ENCODE measurements at places on chromosomes 11 and 22.

DNA sequence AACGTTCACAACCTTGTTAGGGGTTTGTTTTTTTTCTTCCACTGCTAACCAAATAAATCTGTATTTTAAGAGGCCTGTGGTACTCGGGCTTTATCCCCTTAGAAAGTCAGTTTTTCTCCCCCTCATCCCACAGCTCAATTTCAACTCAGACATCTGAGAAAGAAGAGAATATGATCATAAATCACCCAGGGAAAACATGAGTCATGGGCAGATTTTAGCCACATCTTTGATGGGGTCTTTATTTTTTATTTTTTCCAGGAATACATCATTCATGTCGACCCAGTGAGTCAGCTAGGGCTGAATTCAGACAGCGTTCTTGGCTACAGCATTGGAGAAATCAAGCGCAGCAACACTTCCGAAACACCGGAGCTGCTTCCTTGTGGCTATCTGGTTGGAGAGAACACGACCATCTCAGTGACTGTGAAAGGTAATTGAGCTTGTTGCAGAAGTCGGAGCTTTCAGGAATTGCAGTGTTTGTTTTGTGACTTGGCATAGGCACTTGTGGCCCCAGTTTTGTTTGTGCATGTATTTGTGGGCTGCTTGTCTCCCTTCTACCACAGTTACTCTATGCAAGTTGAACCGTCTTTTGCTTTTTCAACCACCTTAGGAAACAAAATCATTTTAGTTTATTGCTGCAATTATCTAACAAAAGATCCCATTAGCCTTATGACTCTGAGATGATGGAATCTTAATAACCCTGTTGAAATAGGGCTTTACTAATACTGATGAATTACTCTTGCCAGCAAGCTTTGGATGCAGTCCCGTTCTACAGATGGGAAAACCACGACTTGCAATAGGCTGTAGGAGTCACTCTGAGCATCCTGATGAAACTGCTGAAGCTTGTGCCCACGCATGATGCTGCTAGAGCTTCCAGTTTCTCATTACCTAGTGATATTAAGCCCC is 62.7 kb downstream of the DBX1 start:
- H3K4me1 ChIP-seq = no peaks in the 10 kb centered on the region
- H3K27ac ChIP-seq = peak overlapping the region; percentile 68
- no peaks in the 10 kb centered on the region for H3K36me3 ChIP-seq
- no peak for DNase-seq

DNA sequence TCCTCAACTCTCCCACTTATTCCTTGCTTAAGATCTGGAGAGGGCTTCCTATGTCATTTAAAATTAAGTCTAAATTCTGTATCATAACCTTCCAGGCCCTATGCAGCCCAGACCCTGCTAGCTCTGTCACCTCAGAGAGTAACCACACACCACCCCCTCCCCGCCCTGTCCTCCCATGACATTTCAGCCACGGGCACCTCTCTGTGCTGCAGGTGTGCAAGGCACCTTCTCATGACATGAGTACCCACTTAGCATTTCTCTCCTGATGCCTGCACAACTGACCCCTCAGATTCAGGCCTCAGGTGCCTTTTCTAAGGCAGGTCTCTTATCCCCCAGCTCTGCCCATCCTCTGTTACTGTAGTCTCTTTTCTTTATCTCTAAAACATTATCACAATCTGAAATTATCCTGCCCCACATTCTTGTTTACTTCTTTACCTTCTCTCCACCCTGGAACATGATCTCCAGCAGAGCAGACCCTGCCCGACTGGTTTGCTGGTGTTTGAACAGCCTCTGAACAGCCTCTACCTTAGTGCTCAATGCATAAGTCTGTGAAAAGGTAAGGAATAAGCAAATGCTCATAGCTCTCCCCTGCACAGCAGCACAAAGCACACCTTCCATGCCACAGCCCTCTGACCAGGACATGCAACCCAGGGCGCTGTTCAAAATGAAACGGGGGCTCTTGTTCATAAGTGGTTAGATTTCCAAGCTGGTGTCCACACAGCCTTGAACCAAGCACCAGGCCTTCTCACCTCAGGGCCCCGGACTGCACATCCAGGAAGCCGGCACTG is 196.1 kb upstream of the B3GAT1 start:
- H3K4me3 ChIP-seq = no peak overlapping the region
- no peaks in the 10 kb centered on the region for H3K27me3 ChIP-seq
- H3K27ac ChIP-seq = no peak overlapping the region
- no peaks in the 10 kb centered on the region for H3K4me1 ChIP-seq
- no peaks in the 10 kb centered on the region for H3K36me3 ChIP-seq

DNA sequence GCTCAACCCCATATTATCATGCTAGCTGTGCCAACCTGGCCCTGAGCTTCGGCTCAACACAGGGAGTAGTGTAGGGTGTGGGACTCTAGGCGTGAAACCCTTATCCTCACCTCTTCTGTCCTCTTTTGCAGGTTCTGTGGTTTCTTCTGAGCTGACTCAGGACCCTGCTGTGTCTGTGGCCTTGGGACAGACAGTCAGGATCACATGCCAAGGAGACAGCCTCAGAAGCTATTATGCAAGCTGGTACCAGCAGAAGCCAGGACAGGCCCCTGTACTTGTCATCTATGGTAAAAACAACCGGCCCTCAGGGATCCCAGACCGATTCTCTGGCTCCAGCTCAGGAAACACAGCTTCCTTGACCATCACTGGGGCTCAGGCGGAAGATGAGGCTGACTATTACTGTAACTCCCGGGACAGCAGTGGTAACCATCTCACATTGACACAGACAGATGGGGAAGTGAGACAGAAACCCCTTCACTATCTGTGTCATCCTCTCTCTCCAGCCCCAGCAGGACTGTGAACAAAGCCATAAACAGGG is 76.4 kb downstream of the GGTLC2 start:
- H3K27me3 ChIP-seq = no peaks in the 10 kb centered on the region
- H3K27ac ChIP-seq = peak overlapping the region; percentile 36
- DNase-seq = no peak
- no peaks in the 10 kb centered on the region for H3K4me1 ChIP-seq

GRCh38 chr11:110713449-110713776 is 1.2 kb upstream of the ARHGAP20 start:
- no peaks in the 10 kb centered on the region for H3K4me1 ChIP-seq
- no peak overlapping the region for H3K27ac ChIP-seq
- peak overlapping the region; percentile 91 for H3K4me3 ChIP-seq
- no peaks in the 10 kb centered on the region for H3K27me3 ChIP-seq
- no peak for DNase-seq

DNA sequence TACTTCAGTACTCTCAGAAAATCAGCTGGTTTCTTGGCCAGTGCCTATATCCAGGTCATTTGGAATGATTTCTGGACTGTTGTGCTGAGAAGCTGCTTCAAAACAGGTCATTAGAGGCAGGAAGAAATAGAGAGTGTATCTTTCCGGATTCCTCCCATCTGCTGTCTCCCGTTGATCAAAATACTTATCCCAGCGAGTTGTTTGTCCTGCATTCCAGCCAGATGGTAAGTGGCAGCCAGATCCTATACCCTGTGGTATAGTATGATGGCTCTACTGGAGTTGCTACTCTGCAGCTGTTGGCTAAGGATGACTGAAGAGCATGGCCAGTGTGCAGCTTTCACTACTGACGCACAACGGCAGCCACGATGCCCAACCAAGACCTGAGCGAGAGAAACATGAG is 560.9 kb upstream of the ANO5 start:
- H3K36me3 ChIP-seq = no peaks in the 10 kb centered on the region
- DNase-seq = no peak
- H3K4me1 ChIP-seq = no peaks in the 10 kb centered on the region
- H3K27ac ChIP-seq = no peak overlapping the region
- H3K4me3 ChIP-seq = no peak overlapping the region
- H3K27me3 ChIP-seq = no peaks in the 10 kb centered on the region

DNA sequence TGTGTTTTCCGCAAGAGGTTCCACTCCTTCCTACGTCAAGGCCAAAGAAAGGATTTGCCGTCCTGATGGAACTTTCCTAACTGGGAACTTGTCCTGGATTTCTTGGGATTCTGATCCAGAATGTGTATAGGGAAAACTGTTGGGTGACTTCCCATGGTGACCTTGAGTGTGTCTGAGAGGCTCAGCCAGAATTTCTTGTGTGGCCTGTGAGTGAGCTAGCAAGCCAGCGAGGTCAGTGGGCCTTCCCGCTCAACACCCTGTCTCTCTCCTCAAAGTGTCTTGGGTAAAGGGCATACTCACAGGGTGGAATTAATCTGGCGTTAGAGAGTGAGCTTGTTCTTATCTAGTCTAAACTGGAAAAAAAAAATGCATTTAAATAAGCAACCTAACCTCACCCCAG is 20.4 kb downstream of the ZNRF3 start:
- DNase-seq = no peak
- no peaks in the 10 kb centered on the region for H3K36me3 ChIP-seq
- no peak overlapping the region for H3K4me3 ChIP-seq

DNA sequence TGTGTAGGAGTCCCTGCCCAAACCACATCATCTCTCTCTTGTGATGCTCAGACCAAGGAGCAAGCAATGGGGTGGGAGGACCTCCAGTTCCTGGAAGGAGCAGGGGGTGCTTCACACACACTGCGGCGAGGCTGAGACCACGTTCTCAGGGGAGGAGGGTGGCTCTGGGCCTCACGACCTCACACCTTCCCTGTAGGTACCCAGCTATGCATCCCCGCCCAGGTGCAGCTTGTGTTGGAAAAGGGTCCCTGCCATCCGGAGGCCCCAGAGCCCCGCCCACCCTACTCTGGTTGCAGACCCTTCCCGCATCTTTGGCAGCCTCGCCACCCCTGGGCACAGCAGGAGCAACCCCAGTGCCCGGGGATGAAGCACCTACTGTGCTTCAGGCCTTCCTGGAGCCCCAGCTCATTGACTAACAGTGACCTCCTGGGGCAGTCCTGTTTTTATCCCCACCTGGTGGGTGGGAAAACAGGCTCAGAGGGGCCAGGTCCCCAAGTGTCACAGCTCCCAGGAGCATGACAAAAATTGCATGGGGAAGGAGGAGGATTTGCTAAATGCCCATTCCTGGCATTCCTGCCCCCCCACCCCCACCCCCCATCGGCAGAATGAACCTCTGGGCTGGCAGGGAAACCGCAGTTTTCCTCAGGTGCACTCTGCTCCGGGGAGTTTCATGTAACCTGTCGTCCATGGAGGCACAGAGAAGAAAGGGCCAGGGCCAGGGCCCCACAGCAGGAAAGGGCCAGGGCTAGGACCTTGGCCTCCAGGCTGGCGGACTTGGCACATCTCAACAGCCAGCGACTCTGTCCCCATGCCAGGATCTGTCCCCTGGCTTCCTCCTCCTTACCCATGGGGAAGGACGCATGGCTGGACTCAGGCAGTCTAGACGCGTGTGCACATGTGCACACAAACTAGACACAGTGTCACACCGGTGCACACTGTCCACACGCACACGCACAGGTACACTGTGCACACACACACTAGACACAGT is 81.0 kb downstream of the IGLL1 start:
- H3K36me3 ChIP-seq = no peaks in the 10 kb centered on the region
- no peak overlapping the region for H3K4me3 ChIP-seq

GRCh38 chr11:101180481-101180880 is 50.9 kb upstream of the PGR start:
- no peak overlapping the region for H3K4me3 ChIP-seq
- no peaks in the 10 kb centered on the region for H3K36me3 ChIP-seq
- DNase-seq = no peak
- H3K4me1 ChIP-seq = no peaks in the 10 kb centered on the region
- H3K27me3 ChIP-seq = no peaks in the 10 kb centered on the region

DNA sequence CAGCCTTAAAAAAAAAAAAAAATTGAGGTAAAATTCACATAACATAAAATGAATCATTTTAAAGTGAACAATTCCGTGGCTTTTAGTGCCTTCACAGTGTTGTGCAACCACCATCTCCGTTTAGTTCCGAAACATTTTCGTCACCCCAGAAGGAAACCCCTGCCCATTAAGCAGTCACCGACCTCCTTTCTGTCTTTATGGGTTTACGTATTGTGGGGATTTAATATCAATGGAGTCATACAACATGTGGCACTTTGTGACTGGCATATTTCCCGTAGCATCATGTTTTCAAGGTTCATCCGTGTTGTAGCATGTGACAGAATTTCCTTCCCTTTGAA is 65.5 kb downstream of the BCR start:
- H3K36me3 ChIP-seq = no peaks in the 10 kb centered on the region
- no peak for DNase-seq
- no peak overlapping the region for H3K4me3 ChIP-seq
- peak overlapping the region; percentile 45 for H3K27ac ChIP-seq
- no peaks in the 10 kb centered on the region for H3K27me3 ChIP-seq
- peaks cover 32% of the 10 kb centered on the region for H3K4me1 ChIP-seq

Measured in tibial nerve (tissue), 4 donors.